ENCODE measurements at places on chromosomes 2 and 18. TPM values are rescaled to one million over a fixed set of nuclear protein-coding genes. Genes with fewer than 3 reads are reported as not detected.
A peak's percentile ranks its signal among the peaks of the same experiment; 100 is the strongest.

- no peak for DNase-seq
These were observed 5.9 kb upstream of the RNF152 start for GRCh38 chr18:61898640-61899101.

- DNase-seq: no peak
These were observed 16.2 kb downstream of the ATOH8 start for GRCh38 chr2:85769983-85770362.

DNA sequence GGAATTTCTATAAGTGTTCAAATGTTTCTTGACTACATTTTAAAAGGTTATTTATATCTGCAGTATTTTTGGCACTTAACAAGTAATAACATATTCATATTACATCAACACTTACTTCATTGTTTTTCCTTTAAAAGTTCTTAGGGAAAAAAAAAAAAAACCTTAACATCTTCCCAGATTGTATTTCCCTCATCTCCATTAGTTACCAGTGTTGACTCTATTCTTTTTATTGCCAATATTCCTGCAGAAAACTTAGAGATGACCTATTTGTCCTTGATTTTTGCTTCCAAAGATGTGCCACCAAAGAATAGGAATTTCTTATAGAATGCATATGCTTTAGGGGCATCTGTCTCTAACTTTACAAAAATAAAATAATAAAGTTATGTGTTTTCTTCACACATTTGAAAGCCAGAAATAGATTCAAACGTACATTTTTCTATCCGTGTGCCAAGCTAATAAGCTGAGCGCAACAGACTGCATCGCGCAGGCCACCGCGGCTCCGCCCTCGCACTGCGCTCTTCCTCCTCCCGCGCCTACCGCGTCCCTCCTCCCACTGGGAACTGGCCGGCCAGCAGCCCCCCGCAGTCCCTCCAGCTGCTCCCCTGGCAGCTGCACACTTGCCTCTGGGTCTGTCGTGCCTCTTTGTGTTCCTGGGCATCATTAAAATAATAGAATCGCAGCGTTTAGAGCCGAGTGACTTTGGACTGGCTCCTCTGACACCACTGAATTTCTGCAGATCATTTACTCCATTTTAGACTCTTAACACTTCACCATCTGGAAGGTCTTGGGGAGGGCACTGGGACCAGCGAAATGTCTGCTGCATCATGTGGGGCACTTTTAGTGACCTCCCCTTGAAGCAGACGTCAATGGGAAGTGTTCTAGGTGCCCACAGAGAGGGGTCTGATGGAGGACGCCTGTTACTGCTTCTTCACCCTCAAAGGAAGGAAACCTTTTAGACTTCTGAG is 21.2 kb upstream of the NAB1 start:
- no peak for DNase-seq

GRCh38 chr2:67311536-67311935 is 85.6 kb upstream of the ETAA1 start:
- DNase-seq: peak; percentile 85

DNA sequence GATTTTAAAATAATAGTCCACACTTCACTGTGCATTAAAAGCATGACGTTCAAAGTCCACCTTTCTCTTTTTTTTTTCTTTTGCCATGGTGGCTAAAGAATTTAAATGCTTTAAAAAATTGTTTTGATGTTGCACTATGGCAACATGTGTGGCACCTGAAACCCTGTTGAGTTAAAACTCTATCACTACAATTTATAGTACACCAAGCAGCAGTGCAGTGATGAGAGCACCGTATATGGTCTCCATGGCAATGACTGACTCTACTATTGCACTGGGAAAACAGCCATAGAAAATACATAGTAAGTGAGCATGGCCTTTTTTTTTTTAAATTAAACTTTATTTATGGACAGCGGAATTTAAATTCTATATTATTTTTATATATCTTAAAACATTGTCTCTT is 298.8 kb downstream of the FIGN start:
- no peak for DNase-seq

- peak; percentile 100 for DNase-seq
These were observed 180.4 kb downstream of the FAM124B start for GRCh38 chr2:224221455-224221913.

DNA sequence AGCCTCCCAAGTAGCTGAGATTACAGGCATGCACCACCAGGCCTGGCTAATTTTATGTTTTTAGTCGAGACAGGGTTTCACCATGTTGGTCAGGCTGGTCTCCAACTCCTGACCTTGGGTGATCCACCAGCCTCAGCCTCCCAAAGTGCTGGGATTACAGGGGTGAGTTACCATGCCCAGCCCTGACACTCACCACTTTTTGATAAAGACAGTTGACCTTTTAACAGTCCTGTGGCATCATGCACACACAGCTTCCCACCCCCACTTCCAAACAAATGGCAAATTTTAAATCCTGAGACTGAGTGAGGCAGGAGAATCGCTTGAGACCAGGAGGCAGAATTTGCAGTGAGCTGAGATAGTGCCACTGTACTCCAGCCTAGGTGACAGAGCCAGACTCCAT is 6.2 kb upstream of the DNAJB2 start:
- peak; percentile 68 for DNase-seq

- no peak for DNase-seq
These were observed 161.6 kb upstream of the CCDC68 start for GRCh38 chr18:55120896-55121295.

GRCh38 chr2:226115102-226115831 is 684.4 kb downstream of the IRS1 start:
- DNase-seq: peak; percentile 99

DNA sequence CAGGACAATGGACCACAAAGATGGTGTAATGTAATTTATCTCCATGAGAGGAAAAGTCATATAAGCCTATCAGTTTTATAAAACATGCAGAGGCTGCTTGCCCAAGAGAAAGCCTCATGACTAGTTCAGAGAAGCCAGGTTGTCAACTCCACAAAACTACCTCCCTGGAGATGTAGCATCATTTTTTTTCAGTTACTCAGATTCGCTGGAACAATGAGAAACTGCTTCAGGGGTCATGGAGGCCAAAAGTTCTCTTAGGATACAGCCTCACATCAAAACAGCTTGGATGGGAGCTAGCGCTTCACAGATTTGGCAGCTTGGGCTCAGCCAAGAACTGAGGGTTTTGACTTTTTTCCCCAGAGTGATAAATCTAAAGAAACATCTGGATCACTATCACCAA is 263.5 kb downstream of the INSIG2 start:
- DNase-seq: no peak

DNA sequence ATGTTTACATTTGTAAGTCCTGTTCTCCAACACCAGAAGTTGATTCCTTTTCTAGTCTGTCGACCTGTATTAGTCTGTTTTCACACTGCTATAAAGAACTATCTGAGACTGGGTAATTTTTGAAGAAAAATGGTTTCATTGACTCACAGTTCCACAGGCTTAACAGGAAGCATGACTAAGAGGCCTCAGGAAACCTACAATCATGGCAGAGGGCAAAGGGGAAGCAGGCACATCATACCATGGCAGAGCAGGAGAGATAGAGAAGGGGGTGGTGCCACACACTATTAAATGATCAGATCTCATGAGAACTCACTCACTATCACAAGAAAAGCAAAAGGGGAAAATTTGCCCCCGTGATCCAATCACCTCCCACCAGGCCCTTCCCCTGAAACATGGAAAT is 112.8 kb upstream of the MAP3K20 start:
- peak; percentile 85 for DNase-seq

DNA sequence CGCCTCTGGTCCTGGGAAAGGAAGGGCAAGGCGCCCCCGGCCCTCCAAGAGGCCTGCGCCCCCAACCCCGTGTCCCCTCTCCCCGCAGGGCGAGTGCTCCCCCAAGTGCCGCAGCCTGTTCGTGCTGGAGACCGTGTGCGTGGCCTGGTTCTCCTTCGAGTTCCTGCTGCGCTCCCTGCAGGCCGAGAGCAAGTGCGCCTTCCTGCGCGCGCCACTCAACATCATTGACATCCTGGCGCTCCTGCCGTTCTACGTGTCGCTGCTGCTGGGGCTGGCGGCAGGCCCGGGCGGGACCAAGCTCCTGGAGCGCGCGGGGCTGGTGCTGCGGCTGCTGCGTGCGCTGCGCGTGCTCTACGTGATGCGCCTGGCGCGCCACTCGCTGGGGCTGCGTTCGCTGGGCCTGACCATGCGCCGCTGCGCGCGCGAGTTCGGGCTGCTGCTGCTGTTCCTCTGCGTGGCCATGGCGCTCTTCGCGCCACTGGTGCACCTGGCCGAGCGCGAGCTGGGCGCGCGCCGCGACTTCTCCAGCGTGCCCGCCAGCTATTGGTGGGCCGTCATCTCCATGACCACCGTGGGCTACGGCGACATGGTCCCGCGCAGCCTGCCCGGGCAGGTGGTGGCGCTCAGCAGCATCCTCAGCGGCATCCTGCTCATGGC is 52.4 kb downstream of the SLC66A2 start:
- DNase-seq: no peak

- no peak for DNase-seq
These were observed 1.8 kb downstream of the SLC23A3 start for GRCh38 chr2:219167997-219168396.

DNA sequence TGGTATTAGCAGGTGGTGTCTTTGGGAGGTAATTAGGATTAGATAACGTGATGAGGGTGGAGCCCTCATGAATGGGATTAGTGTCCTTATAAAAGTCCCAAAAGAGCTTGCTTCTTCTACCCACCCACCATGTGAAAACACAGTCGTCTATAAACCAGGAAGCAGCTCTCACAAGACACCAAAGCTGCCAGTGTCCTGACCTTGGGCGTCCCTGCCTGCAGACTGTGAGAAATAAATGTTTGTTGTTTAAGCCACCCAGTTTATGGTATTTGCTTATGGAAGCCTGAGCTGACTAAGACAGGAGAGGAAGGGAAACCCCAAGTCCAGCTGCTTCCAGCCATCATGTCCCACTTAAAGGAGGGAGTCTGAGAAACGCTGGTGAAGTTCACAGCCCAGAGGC is 13.6 kb downstream of the ADI1 start:
- no peak for DNase-seq

- peak; percentile 97 for DNase-seq
These were observed 664.4 kb downstream of the NYAP2 start for GRCh38 chr2:226063704-226064440.

- no peak for DNase-seq
These were observed 122.8 kb downstream of the NRP2 start for GRCh38 chr2:205805136-205805535.

DNA sequence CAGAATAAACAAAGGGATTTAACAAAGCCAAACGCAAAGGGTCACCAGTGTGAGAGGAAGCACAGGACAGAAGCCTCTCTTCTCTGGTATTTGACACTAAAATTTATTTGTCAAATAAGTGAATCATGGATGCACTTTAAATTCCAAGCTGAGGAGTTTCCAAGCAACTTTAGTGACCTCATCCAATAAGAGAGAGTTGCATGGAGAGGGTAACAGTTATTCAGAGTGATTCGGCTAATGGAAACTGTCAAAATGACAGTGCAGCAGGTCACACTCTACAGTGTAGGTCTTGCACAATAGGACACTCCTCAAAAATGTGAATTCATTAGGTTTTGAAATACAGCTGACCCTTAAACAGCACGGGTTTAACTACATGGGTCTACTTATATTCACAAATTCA is 103.9 kb upstream of the ACVR1C start:
- no peak for DNase-seq

DNA sequence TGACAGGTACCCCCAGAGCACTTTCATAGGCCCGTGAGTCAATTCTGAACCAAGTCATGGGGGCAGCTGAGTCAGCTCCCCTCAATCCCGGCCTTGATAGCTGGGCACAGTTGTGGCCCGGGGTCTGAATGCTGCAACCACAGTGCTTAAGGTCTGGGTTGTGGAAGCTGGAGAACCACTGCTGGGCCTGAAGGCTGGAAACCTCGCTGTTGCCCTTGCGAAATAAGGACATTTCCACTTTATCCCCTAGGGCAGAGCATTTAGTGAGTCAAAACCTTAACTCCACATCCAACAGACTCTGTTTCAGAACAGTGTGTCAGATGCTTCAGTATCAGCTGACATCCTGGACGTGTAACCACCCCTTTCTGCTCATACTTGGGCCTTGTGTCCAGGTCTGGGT is 58.6 kb downstream of the SP110 start:
- DNase-seq: peak; percentile 64

GRCh38 chr2:102660574-102660973 is 41.2 kb downstream of the SLC9A2 start:
- peak; percentile 79 for DNase-seq

DNA sequence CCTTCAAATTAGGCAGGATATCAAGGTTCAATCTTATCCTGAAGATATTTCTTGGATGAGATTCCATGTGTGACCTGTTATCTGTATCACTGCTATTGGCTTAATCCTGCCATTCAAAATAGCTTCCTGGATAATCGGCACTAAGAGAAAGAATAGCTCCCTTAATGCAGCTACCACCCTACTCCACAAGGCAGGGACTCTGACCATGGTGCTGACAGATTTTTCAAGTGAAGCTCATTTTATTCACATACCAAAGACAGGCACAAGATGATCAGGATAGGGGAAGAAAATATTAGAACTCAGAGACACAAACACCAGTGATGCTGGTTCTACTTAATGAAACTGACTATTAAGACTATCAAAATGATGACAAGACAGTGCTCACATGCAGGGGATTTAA is 74.9 kb downstream of the ORC4 start:
- DNase-seq: peak; percentile 5

- DNase-seq: no peak
These were observed 18.6 kb upstream of the RMC1 start for GRCh38 chr18:23484561-23485182.

GRCh38 chr18:49682173-49682802 is 120.4 kb downstream of the LIPG start:
- DNase-seq: no peak

DNA sequence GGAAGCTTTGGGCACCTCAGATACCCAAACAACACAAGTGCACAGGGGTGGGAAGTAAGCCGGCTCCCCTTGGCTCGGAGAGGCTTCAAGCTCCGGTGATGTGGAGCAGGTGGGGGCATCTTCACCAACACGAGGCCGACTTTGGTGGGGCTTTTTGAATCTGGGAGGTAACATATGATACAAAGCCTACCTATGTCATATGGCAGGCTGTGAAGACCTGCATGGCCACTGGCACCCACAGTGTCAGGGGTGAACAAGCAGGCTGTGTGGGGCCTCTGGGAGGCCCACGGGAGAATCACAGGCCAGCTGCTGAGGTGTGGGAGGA is 109.0 kb downstream of the EIPR1 start:
- no peak for DNase-seq

DNA sequence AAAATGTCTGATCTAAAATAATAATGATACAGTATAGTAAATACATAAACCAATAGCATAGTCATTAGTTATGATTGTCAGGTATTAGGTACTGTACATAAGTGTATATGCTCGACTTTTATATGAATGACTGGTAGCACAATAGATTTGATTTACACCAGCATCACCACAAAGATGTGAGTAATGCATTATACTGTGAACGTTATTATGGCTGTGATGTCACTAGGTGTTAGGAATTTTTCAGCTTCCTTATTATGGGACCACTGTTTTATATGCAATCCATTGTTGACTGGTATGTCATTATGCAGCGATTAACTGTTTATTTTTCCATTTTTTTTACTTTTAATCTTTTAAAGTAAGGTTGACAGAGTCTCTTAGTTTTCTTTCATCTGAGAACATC is 23.7 kb downstream of the ATP9B start:
- peak; percentile 31 for DNase-seq

TMEM247 gene
- not detected for total RNA-seq

TGFBRAP1 gene
- 10.8 TPM for total RNA-seq

ZC3H8 gene
- total RNA-seq: 11.5 TPM

EGR4 gene
- not detected for total RNA-seq

IL37 gene
- not detected for total RNA-seq

PDE1A gene
- total RNA-seq: 0.13 TPM

SH3RF3 gene
- 0.51 TPM for total RNA-seq

KCNG2 gene
- total RNA-seq: not detected

All from bronchial epithelial cell (primary cell).